Activated CD4-positive, CD25-positive, alpha-beta regulatory T cell treated with anti-CD3 and anti-CD28 coated beads, Interleukin-2, amount 50 U/mL, for 24 hours (primary cell): ENCODE measurements at places on chromosomes 1 and 21.
A peak's percentile ranks its signal among the peaks of the same experiment; 100 is the strongest.

DNA sequence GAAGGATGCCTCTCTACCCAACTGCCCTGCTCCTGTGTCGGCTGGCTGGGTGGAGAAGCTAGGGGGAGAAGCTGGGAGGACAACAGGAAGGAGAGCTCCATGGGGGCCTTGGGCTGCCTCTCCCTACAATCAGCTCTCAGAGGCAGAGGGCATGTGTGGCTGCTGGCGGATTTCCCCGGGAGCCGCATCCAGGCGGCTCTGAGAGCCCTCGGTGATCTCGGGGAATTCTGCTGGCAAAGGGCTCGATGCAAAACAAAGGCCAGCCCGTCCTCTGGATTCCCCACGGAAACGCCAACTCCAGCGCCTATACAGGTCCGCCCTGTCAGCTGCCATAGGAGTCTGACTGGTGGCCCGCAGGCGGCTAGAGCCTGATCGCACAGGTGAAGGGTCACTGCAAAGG is 26.4 kb upstream of the EVA1B start:
- no peak for ATAC-seq

DNA sequence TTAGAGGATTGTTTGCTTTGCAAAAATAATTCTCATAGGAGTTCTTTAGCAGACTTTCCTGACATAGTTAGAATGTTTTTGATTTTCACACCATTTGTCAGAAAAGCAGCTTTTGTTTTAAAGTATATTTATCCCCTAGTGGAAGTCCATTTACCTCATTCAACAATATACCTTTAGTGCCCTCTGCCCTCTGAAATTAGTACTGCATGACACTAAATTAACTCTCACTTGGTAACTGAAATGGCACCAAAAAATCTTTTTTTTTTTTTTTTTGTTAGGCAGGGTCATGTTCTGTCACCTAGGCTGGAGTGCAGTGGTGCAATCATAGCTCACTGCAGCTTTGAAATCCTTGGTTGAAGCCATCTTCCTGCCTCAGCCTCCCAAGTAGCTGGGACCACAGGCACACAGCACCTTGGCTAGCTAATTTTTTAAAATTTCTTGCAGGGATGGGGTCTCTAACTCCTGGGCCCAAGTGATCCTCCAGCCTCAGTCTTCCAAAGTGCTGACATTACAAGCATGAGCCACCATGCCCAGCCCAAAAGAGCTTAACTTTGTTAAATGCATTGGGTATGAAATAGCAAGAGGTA is 13.6 kb downstream of the LRRC42 start:
- ATAC-seq: no peak

DNA sequence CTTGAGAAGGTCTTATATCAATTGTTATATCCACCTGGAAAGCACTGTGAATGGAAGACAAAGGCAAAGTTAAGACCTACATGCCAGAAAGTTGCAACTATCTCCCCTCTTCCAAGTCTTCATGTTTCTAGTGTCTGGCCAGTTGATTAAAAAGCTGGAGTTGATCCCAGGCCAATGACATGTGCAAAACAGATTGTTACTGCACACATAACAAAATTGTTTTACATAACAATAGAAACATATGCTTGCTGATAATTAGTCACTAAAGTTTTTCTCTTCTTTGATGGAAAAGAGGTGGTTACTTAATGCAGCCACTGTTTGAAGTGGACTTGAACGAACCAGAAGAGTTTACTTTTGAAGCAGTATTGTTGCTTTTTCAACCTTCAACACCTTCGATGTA is 158.2 kb downstream of the TGFBR3 start:
- no peak for ATAC-seq

DNA sequence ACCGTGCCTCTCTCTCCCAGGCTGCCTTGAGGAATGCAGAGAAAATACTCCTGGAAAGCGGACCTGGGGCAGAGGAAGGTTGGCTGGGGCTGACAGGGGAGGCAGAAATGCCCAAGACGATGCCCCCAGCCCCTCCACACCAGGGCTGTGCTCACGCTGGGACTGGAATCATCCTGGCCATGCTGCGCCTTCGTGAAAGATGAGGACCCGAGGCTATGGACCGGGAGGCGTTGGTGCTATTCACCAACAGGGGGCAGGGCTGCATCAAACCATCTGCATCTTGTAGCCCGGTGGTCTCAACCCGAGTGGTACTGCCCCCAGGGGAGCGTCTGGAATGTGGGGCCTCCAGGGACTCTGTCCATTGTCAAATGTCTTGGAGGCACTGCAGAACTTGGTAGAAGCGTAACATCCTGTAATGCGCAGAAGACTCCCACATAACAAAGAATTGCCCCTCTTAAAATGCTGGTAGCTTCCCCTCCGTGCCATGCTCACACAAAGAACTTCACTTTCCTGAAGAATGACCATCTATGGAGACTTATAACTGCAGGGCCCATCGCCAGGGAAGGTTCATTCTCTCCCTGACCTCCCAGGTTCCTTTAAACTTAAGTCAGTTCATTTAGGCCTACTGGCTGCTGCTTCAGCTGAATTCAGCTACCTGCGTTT is 251.2 kb downstream of the RRAGC start:
- ATAC-seq: no peak

DNA sequence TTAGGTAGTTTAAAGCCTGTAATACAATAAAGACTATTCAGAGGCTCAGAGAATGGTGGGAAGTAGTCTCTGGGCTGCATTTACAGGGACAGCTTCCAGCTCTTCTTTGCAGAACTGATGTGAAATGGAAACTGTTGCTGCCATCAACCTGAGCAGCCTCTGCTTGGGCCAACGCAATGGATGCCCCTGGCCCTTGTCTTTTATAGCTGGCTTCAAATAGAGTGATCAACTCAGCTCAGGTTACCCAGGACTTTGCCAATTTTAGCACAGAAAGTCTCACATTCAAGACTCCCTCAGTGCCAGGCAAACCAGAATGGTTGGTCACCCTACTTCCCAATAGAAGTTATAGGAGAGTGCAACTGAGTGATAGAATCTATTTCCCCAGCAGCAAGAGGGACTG is 18.1 kb upstream of the GALNT2 start:
- ATAC-seq: no peak

- ATAC-seq: no peak
Measured at GRCh38 chr1:149936992-149937705, 470 bp upstream of the MTMR11 start.

DNA sequence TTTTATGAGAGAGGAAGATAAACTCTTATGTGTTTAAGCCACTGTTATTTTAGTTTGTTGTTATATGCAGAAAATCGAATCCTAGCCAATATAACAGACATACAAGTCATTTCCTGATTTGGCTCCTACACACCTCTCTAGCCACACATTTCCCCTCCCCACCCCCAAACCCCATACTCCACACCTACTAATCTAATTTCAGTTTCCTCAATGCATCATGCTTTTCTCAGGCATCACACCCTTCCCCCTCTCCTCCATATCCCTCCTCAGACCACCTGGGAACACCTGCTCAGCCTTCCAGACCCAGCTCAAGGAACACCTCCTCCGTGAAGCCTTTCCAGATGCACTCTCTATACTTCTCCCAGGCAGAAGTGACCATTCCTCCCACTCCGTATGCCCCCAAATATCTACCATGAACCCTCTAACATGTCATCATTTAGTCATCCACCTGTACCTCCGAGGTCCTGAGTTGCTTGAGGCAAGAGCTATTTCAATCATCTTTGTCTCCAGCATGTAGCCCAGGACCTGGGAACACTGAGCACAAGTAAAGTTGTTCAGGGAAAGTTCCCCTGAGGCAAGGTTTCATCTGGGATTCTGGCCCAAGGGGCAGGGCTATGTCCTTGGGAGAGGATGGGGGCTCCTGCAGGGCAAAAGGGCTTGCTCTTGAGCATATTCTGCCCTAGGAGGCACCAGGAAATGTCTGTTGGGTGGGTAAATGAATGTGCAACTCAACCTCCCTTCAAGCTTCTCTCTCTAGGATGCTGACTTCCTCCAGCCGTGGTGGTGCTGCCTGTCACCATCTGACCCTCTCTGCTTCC is 126.8 kb downstream of the HIVEP3 start:
- peak; percentile 80 for ATAC-seq

- ATAC-seq: peak; percentile 85
Measured at GRCh38 chr1:198641501-198641900, 2.7 kb downstream of the PTPRC start.

GRCh38 chr1:63663301-63663700 is 70.1 kb downstream of the PGM1 start:
- ATAC-seq: no peak

GRCh38 chr1:77139389-77139788 is 79.8 kb downstream of the PIGK start:
- ATAC-seq: no peak
